ENCODE measurements at places on chromosomes 6 and 20.

- DNase-seq, result no peak
Measured at GRCh38 chr6:38161331-38161730, 341.8 kb downstream of the ZFAND3 start.

DNA sequence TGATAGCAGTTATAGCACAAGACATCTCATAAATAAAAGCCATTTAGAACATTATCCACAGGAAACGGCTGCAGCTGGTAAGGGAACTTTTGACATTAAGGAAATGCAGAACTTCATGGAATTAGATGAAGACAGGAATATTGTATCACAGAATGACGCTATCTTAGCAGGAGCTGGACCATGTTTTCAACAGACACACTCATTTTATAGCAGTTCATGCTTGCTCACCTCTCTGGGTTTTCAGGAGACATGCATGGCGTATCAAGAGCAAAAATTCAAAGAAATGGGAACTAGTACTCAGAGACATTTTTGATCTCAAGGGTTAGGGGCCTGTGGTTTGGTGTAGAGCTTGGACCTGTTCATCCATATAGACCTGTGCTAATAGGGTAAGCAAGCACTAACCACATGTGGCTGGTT is 125.0 kb downstream of the FYN start:
- DNase-seq, result no peak

GRCh38 chr6:8029243-8029870 is 34.8 kb downstream of the BLOC1S5 start:
- no peak for DNase-seq

DNA sequence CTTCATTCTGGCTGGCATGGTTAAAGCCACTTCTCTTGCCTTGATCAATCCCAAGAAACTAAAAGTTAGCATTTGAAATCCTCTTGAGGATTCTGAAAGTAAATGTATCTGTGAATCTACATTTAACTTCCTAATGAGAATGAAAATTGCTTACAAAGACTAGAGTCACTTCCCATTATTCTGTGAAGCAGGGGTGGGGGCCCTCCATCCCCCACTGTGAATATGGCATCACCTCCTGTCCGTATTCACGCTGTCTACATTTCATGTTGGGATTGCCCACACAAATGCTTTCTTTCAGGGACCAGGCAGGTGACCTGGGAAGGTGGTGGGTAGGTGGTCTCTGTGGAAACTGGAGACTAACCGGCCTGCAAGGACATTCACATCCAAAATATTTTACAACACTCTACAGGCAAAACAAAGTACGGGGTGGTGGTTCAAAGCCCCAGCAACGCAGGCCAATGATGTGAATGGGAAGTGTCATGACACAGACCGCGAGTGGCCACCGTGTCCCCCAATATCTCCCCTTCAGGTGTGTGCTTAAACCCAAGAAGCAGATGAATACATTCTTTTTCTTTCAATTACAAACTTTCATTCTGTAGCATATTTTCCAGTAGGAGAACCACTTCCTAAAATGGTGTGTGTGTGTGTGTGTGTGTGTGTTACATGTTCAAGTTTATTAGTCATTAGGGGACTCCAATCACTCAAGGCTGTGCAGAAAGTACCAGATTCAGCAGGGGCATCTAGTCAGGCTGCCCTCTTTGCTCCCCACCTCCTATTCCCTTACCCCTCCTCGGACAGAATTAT is 132.2 kb downstream of the PRND start:
- DNase-seq, result no peak

DNA sequence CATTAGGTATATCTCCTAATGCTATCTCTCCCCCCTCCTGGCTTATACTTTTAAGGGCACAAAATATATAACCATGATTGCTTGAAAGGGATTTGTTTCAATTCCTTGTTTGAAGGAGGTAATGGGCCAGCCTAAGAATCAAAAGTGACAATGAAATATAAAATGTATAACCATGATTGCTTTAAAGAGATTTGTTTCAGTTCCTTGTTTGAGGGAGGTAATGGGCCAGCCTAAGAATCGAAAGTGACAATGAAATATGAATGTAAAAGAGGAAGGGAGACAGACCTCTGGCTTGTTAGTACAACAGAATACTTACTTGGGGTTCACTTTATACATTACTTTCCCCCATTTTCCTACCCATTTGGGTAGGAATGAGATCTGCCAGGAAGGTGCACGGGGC is 55.5 kb downstream of the FOXC1 start:
- no peak for DNase-seq

DNA sequence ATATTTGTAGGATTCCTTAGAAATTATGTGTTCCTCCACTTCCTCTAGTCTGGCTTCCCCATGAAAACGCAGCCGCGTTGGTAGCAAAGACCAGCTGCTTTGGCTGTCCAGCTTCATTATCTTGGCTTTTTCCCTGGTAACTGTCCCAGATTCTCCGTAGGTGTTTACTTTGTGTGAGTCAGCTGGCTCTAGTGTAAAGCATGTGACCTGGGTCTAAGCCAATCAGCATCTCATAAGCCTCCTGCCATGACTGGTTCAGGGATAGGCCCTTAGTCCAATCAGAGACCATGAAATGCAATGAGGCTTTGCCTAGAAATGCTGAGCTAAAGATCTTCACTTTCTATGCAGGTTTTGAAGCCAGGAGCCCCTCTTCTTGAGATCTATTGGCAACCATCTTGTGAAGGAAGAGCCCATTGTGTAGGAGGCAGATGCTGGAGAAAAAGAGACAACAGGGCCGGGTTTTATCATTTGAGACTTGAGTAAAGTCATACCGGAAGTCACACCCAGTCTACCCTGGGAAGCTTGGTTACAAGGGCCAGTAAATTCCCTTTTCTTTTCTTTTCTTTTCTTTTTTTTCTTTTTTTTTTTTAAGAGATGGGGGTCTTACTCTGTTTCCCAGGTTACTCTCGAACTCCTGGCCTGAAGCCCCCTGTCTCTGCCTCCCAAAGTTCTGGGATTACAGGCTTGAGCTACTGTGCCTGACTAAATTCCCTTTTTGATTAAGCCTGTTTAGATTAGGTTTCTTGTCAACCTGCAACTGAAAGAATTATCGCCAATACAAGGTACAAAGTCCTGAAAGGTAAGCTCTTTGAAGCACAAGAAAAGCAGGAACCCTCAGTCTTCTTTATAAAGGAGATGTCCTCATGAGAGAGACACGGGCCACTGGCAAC is 256.5 kb upstream of the RREB1 start:
- DNase-seq, result no peak

GRCh38 chr6:121405306-121405705 is 30.1 kb upstream of the GJA1 start:
- DNase-seq, result no peak

DNA sequence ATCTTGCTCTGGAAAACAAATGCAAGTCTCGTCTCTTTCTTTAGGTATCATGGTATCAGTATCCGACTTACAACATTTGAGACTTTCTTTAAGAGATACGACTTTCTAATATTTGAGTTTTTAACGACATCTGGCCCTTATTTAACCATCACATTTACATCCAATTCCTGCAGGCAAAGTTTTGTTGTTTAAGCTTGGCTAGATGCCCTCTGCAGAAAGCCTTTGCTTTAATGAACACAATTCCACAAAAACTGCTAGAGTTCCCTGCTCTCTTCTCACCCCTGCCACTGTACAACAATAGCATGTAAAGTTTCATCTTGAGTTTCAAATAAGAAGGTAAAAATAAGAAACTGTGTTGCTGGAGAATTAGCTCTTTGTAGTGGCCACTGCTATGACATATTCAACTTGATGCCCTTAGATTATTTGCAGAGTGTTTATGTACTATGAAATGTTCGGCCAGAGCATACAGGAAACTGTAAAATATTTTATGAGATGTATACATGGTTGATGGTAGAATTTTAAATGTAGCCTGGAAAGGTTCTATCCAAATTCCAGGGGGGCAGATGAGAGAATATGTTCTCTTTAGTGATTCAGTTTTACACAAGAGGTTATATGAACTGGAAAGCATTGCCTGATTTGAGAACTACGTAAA is 438.6 kb downstream of the CDC5L start:
- DNase-seq, result no peak

GRCh38 chr6:136146130-136146529 is 104.0 kb downstream of the MTFR2 start:
- DNase-seq, result no peak

DNA sequence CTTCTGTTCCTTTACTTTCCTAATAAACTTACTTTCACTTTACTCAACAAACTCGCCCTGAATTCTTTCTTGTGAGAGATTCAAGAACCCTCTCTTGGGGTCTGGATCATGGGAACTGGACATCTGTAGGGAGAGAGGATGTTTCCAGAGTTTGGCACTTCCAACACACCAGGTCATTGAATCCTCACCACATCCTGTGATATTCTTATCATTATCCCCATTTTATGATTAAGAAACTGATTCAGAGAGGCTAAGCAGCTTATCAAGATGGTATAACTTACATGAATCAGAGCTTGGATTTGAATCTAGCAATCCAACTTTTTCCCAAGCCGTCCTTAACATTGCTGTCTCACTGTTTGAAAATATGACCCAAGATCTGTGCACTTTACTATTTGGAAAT is 15.5 kb downstream of the PPIL6 start:
- DNase-seq, result no peak

GRCh38 chr20:32727683-32728082 is 15.6 kb downstream of the COMMD7 start:
- no peak for DNase-seq

DNA sequence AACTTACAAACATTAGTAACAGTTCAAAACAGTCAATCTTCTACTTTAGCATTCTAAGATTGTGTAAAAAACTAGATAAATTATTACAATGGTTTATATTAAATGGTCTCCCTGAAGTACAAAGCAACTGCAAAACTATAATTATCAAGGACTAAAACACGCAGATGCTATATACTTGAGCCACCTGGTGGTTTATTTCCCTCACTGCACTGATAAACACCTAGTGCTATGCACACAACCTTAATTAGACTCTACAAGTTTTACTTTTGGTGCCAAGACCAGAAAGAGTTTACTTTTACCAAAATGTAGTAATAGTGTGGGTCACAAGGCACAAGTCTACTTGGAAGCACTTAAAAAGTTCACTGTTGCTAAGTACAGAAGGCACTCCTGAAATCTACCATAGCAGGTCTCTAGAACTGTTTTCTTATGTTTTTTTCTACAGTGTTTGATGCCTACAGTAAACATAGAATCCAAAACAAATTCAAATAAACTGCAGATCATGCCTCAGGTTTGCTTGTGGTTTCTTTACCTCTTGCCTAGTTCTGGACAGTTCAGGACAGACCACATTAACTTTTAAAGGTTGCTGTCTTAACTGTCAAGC is 49.2 kb downstream of the GMDS start:
- DNase-seq, result no peak

GRCh38 chr20:2293971-2294370 is 1.8 kb upstream of the TGM3 start:
- DNase-seq, result no peak

DNA sequence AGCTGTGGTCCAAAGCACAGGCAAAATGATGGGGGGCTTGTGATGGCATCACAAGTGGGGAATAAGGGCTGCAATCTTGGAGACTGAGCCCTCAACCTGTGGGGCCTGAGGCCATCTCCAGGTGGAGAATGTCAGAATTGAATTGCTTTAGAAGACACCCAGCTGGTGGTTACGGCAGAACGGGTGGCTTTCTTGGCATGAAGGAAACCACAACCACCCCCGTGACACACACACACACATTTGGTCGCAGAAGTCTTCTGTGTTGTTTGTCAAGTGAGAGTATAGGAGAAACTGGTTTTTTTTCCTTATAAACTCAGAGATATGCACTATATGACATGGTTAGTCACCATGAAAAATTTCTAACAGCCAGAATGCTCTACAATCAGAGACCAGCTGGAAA is 139.5 kb upstream of the CDH4 start:
- DNase-seq, result no peak

GRCh38 chr6:153702671-153703070 is 336.4 kb upstream of the OPRM1 start:
- DNase-seq, result no peak
